ENCODE measurements at places on chromosomes 12 and 14.

DNA sequence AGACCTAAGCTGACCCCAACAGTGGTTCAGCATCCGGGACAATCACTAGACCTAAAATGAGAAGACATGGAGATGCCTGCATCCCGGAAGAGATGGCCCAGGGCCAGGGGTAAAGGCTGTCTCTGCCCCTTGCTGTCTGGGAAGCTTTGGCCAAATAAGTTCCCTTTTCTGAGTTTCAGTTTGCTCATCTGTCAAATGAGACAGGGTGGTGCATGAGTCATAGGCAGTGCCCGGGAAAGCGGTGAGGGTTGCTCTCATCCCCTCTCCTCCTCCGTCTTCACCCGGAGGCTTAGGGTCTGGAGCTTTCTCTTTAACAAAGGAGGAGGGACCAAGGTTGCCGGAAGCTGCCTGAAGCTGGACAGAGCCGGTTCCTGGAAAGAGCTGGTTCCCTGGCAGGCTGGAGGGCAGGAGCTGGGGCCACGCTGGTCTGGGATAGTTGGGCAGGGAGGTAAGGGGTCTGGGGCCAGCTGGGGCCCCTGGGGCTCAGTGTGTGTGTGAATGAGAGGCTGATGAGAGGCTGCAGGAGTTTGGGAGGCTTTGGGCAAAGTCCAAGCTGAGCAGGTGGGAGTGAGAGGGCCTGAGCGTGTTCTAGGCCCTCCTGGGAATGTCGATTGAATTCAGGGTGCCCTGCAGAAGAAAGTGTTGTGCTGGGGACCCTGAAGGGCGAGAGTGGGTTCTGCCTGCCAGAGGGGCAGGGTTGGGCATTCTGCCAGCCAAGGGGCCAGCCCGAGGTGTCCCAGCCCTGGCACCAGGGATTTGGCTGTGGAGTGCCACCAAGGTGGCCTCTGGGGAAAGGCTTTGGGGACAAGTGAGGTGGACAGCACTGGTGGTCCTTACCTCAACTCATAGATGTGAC, at the start of gene SDSL:
Gene SDSL (plus strand): TSS at position 351 of the 856 bp plus-strand sequence. CDS start 5,603 bp downstream, outside the sequence.
- DNase-seq: peak; percentile 77

DNA sequence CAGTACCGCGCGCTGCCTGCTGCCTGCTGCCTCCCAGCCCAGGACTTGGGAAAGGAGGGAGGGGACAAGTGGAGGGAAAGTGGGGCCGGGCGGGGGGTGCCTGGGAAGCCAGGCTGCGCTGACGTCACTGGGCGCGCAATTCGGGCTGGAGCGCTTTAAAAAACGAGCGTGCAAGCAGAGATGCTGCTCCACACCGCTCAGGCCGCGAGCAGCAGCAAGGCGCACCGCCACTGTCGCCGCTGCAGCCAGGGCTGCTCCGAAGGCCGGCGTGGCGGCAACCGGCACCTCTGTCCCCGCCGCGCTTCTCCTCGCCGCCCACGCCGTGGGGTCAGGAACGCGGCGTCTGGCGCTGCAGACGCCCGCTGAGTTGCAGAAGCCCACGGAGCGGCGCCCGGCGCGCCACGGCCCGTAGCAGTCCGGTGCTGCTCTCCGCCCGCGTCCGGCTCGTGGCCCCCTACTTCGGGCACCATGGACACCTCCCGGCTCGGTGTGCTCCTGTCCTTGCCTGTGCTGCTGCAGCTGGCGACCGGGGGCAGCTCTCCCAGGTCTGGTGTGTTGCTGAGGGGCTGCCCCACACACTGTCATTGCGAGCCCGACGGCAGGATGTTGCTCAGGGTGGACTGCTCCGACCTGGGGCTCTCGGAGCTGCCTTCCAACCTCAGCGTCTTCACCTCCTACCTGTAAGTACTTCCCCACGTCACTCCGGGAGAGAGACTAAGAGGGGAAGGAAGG, at the start of gene LGR5:
Gene LGR5 (plus strand): TSS at position 186 of the 732 bp plus-strand sequence. CDS start 283 bp downstream, at position 469.
- DNase-seq: peak; percentile 32

GRCh38 chr14:77641534-77642341, 25.3 kb upstream of the SPTLC2 start:
- DNase-seq: peak; percentile 63

GRCh38 chr12:51969643-51970042, 18.1 kb downstream of the ACVR1B start:
- no peak for DNase-seq

DNA sequence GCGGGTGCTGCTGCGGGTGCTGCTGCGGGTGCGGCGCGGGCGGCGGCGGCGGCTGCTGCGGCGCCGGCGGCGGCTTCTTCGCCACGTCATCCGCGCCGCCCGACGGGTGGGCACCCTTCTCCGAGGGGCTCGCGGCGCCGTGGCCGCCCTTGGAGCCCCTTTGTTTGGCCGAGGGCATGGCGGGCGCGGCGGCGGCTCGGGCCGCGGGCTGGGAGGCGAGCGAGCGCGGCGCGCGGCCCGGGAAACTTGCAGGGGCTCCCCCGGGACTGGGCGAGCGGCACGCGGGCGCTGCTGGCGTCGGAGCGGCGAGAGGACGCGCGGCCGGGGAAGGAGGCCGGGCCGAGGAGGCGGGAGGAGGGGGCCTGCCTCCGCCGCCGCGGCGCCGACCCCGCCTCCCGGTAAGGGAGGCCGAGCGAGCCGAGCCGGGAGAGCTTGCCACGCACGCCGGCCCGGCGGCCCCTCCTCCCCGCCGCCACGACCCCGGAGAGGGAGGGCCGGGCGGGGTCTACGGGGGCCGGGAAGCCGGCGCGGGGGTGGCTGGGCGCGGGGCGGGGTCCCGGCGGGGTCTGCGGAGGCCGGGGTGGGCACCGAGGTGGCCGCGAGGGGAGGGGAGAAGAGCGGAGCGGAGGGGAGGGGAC, at the start of gene CKAP4:
Gene CKAP4 (minus strand): TSS at position 347 of the 638 bp plus-strand sequence. CDS start 169 bp downstream, at position 178.
- peak; percentile 84 for DNase-seq

DNA sequence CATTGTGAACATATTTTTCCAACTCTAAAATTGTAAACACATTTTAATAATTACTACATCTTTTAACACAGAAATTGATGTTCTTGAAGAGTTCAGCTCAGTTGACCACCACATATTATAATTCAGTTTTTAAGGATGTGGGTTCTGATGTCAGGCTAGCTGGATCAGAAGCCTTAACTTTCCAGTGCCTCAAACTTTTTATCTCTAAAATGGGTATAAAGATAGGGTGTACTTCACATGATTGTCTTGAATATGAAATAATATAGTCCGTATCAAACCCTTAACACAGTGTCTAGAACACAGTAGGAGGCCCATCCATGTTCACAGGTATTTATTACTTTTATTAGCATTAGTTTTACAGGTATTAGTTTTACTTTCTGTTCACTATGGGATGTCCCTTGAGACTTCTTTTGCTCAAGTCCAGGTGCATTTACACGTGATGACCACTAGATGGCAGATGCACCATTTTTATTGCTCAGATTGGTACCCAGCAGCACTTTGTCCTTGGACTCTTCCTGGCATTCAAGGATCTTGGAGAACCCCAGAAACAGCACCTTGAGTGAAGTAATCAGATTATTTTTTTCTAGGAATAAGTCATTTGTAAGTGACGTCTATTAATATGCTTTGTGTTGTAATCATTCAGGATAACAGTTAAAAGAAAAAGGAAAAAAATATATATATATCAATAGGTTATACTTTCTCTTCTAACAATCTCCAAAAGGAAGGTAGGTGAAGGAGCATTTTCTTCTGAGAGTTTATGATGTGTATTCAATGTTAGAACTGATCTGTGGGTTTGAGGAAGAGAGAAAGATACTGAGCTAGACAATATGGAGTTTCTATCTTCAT, 580.2 kb downstream of the ETNK1 start:
- DNase-seq: peak; percentile 14

DNA sequence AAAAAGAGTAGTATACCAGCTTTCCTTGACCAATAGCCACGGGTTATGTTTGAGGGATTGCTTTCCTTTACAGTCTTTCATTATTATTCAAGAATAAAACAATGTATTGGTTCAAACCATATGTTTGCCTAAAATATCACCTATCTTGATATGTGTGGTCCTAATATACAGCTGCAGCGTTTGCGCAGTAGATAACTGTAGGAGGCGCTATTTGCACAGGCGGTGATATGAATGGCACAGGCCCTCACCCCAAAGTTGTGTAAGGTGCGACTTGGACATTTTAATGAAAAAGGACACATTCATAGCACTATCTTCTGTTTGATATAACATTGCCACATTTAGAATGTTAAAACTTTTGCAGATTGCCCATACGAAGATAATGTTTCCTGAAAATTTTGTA, 298.4 kb downstream of the TRHDE start:
- no peak for DNase-seq

DNA sequence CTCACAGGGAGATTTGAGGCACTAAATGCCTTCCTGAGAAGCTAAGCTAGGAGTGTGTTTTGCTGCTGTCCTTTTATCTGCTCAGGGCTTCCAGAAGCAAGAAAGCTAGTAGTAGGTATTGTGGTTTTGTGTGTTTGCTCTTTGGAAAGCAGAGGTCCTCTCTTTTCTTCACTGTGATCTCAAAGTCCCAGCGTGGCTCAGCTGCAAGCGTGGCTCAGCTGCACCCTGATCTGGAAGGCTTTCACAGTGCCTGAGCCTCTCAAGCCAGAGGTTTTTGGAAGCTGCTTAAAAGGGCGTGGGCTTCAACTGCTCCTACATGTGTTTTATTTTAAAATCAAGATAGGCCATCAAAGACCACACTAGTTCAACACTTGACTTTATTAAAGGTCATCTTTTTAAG, 337.4 kb upstream of the RGS6 start:
- DNase-seq: no peak

DNA sequence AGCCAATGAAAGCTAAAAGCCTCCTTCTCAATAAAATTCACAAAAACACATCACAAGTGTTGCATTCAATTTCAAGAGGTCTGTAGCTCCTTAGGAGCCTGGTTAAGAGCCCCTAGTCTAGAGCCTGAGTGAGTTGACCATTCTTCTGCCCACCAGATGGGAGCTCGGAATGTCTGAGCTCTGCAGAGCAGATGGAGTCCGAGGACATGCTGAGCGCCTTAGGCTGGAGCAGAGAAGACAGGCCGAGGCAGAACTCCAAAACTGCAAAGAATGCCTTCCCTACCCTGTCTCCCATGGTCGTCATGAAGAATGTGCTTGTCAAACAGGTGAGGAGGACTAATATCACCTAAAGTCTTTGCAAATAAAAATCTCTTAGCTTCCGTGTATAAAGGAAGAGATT, 11.6 kb downstream of the CIPC start:
- DNase-seq: no peak

DNA sequence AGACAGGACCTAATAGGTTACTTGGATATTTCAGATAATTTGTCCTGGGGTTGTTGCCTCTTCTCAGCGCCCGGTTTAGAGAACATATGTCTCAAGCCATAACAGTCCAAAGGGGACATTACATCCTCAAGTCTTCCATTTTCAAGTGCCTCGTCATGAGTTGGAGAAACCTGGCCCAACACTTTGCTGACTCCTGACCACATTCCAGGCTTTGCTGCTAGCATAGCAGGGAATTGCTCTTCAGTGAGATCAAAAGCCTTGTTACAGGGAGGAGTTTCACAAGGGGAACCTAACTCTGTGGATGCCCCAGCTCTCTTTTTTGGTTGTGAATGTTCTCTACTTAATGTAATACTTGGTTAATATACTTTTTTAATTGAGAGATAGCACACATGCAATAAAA, 8.2 kb upstream of the MMP19 start:
- DNase-seq: no peak

GRCh38 chr12:23290627-23291330, 658.7 kb downstream of the SOX5 start:
- DNase-seq: no peak
